ENCODE measurements at places on chromosomes 6 and 20.

GRCh38 chr20:17936761-17937732 lies 31.5 kb downstream of the SNX5 start:
- DNase-seq: no peak

DNA sequence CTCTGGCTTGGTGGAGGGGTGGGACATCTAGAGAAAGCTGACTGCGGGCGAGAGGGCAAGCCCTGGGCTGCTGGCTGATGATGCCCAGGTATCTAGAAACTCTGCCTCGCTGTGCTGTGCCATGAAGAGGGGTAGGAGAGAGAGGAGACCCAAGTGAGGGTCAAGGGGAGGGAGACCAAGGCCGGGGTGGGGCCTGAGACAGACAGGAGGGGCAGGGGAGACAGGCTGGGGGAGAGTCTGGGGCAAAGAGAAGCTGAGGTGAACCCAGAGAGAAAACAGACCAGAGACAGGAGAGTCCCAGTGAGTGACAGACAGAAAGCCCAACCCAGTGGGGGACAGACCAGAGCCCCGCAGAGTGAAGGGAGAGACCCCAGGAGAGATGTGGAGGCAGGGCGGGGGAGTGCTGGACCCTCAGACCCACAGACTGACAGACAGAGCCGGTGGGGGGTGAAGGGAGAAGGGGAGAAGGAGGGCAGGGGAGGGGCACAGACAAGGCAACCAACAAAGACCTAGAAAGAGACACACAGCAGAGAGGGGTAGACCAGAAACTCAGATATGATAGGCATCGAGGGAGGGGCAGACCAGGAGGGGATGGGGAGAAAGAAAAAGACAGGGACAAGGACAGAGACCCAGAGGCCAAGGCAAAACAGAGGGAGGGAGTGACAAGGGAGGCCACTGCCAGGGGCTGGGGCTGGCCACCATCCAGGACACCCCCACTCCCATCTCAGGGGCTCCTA lies 5.9 kb downstream of the TEAD3 start:
- no peak for DNase-seq

- no peak for DNase-seq
These were observed 90.0 kb downstream of the SASH1 start for GRCh38 chr6:148432462-148433195.

- DNase-seq: no peak
These were observed 2.3 kb downstream of the DTD1 start for GRCh38 chr20:18589941-18590674.

DNA sequence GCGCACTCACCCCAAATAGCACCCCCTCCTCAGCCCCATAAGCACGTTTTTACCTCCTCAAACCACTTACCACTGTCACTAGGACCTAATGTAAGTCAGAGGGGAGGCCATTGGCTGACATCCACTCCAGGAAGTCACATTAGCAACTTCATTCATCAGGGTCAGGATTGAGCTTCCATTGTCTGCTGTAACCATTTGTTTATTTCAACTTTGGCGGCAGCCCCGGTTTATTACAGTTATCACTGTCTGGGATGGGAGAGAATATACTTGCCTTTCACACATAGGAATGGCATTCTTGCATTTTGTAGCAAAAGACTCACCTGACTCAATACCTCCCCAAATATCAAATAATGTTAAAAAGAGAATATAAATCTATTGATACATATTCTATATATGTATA lies 38.3 kb downstream of the MAFB start:
- no peak for DNase-seq

Measured in NCI-H2107 (cell line).